ENCODE measurements at places on chromosomes 4 and X.

DNA sequence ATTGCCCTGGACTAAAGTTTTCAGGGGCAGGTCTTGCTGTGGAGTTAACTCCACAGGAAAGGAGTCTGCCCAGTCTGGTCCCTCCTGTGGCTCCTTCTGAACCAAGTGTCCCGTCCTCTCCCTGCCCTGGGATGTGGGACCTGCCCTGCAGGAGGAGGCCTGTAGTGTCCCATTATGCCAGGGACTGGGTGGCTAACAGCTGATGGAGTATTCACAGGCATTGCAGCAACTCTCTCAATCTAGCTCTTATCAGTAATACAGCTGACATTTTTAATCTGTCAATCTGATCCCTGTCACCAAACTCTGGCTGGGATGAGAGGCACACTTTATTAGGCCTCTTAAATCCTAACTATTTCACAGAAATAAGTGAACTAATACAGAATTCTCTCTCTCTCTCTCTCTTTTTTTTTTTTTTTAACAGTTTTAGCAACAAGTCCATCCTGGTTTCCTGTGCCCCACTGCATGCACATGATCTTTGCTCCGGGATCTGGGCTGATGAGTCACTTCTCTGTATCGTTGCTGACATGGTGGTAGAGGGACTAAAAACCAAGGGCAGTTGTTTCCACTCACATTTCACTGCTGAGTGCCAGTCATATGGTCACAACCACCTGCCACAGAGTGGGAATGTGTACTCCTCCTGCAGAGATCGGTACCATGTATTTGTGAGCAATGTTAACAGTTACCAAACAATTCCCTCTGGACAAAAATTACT, 39.1 kb downstream of the HAND2 start:
- DNase-seq = no peak

DNA sequence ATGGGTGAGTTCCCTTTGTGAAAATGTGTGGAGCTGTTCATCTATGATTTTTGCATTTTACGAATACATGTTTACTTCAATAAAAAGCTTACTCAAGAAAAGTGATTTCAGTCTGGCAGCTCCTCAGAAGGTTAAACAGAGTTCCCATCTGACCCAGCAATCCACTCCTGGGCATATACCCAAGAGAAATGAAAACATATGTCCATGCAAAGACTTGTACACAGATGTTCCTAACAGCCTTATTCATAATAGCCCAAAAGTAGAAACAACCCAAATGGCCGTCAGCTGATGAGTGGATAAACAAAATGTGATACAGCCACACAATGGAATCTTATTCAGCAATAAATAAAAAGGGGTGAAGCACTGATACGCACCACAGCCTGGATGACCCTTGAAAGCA, 20.8 kb downstream of the CLCN4 start:
- no peak for DNase-seq

DNA sequence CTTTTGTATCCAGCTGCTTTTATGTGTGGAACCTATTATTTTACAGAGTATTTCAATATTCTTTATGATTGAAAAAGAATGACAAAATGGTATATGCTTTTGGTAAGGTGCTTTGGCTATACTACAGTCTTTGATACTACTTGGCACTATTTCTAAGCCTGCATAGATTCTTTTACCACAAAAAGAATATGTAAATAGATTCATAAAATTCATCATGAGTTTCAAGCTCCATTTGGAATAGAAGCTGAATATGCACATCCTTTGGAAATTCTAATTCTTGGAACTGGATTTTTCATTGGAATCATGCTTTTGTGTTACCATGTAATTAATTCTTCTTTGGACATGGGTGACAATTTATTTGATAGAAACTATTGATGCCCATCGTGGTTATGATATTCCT, 60.2 kb upstream of the SYTL5 start:
- no peak for DNase-seq

GRCh38 chrX:66632981-66633380, 5.9 kb downstream of the EDA2R start:
- DNase-seq = no peak

DNA sequence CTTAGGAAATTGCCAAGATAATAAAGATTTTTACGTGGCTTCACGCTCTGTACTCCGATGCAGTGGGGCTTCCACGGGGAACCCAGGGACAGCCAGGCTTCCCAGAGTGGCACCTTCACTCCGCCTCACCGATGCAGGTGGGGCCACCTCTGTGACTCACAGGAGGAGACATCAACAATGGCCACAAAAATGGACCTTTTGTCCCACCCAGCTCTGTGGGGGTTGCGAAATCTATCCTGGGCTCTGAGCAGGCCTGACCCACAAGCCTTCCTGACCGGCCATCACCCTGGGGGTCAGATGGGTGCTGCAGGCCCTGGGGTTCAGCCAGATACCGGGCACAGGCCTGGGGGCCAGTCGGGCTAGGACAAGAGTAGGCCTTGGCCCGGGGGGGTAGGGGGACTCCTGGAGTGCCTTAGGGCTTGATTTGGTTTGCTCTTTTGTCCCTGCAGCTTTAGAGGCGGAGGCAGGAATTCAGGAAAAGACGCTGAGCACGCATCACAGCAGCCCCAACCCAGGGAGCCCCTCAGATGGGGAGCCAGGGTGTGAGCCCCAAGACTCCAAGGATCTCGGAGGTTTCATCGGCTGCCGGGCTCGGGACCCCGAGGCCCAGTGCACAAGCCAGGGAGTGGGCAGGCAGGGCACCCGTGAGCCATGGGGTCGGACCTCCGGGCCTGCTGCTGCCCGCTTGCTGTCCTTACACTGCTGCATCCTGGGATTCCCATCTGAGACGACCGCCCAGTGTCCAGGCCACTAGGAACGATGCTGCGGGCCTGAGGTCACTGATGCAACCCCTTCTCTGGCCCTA, 136.5 kb upstream of the NKX1-1 start:
- DNase-seq = no peak

DNA sequence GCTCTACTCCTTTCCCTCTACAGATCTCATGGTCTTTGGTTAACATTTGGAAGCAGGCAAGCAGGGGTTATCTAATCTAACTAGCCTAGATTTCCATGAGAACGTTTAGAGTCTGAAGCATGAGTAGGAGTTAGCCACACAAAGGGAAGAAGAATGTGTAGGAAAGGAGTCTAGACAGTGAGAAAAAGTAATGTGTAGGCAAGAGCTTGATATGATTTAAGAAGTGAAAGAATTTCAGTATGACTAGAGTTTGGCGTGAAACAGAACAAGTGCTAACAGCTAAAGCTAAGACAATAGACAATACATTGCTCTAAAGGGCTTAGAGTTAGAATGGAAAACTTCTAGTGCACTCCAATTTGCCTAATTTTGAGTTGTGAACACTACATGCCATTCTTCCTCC, 10.8 kb downstream of the CXCL8 start:
- no peak for DNase-seq

DNA sequence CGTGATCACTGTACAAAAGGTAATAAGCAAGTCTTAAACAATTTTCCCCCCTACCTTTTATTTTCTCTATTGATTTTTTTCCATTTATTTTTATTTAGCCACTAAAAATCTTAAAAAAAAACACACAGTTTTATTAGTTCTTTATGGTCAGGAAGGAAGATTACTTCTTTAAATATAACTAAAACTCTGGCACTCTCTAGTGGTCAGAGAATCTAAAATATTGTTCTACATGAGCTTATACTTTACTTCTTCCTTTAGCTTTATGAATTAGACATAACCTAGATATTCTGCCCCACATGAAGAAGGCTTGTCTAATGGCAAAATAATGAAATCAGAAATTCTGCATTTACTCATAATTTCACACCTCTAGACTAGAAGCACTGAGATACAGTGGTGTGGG, 135.2 kb downstream of the PDE5A start:
- no peak for DNase-seq

- no peak for DNase-seq
These were observed 72.2 kb upstream of the ELOVL6 start for GRCh38 chr4:110270492-110271197.

All from T-helper 1 cell (primary cell).